ENCODE measurements at places on chromosomes 4 and X.

DNA sequence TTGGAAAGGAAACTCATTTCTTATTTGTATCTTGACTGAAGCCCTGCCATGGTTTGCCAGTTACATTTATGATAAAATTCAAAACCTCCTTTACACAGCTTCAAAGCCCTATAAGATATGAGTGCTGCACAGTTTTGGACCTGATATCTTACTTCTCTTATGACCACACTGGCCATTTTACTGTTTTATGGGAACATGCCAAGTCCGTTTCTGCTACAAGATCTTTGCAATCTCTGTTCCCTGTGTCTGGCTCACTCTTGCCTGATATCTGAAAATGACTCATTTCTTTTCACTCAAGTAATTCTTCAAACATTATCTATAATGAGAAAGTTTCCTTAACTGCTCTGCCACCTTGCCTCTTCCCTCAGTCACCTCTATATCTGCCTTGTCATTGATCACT lies 247.3 kb downstream of the SPOCK3 start:
- no peak for DNase-seq

DNA sequence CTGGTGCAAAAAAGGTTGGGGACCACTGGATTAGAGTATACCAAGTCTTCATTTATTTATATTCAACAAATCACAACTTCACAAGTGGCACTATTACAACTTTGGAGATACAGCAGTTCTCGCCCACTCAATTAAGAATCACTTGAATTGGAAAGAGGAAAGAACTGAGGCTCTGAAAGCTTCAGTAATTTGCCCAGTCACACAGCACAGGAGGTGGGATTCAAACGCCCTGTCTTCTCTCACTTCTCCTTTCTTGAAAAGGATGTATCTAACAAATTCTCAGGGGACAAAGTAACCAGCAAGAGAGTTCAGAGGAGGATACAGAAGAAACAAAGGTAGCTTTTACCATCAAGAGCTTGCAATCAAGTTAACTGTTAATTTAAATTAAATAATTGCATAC lies 12.4 kb downstream of the SMIM14 start:
- DNase-seq = no peak

DNA sequence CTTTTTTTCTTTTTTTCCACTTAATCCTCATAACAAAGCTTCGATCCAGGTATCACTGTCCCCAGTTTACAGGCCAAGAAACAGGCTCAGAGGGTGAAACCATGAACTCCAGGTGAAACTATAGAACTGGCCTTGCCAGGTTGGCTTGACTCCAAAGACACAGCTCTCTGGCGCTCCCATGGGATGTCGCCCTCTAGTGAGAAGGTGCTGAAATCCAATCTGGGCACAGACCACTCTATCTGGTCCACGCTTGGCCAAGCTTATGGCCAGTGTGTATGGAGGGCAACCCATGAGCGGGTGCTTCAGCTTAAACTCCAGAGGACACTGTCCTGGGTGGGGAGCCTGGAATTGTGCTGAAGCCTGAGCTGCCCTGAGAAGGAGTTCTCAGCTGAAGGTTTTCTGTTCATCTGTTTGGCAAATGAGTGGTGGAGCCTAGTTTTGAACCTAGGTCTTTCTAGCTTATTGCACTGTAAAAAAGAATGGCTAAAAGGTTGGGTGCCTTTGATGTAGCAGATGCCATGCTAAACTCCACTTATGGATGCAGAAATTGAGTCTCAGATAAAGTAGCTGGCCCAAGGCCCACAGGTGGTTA lies 70.5 kb downstream of the SEL1L3 start:
- no peak for DNase-seq

GRCh38 chr4:150323406-150324325 lies 245.4 kb downstream of the DCLK2 start:
- DNase-seq = no peak

DNA sequence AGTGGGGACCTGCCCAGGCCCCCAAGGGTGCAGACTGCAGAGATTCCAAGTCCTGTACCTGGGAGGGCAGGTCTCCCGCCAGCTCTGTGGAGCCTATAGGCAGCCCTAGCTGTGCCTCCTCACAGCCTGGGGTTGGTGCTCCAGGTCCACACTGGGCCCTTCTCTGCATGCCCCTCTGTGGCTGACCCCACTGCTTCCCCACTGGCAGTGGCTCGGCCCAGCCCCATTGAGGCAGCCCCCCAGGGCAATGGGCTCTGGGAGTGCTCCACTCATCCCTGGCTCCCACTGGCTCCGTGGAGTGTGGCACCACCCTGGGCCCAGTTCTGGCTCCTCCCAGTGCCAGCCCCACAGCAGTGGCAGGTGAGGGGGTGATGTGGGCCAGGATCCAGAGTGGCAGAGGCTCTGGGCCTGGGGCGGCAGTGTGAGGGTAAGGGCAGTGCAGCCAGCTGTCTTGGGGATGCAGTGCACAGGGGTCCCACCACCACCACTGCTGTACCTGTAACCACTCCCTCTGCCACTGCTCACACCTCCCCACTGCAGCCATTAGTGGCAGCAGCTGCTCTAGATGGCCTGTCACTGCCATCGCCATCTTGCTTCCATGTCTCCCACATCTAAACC lies 312.2 kb downstream of the GPM6A start:
- DNase-seq = no peak

GRCh38 chrX:84475596-84475995 lies 26.7 kb downstream of the HDX start:
- DNase-seq = no peak

- DNase-seq = no peak
Measured at GRCh38 chrX:14896273-14896672, 23.1 kb downstream of the MOSPD2 start.

- no peak for DNase-seq
Measured at GRCh38 chrX:51456246-51456645, 40.1 kb downstream of the NUDT11 start.

- no peak for DNase-seq
Measured at GRCh38 chr4:173360587-173361221, 10.1 kb upstream of the SAP30 start.

Measured in H1 (cell line).